ENCODE measurements at places on chromosomes 13 and 19. TPM values are rescaled to one million over a fixed set of nuclear protein-coding genes. Genes with fewer than 3 reads are reported as not detected.

GRCh38 chr19:2221250-2221831, 14.8 kb downstream of the PLEKHJ1 start:
- H3K36me3 ChIP-seq: peaks cover 9% of the 10 kb centered on the region
- H3K27ac ChIP-seq: peak overlapping the region; percentile 59
- no peak overlapping the region for H3K4me3 ChIP-seq
- H3K4me1 ChIP-seq: no peaks in the 10 kb centered on the region

GRCh38 chr13:41610404-41610803, 153.1 kb downstream of the RGCC start:
- no peaks in the 10 kb centered on the region for H3K27me3 ChIP-seq
- peaks cover 13% of the 10 kb centered on the region for H3K36me3 ChIP-seq
- no peak overlapping the region for H3K4me3 ChIP-seq
- H3K4me1 ChIP-seq: peaks cover 12% of the 10 kb centered on the region
- DNase-seq: no peak

Gene LRG1
- 0.51 TPM for total RNA-seq

GRCh38 chr19:1408300-1409203, 1.2 kb downstream of the DAZAP1 start:
- peak overlapping the region; percentile 96 for H3K27ac ChIP-seq
- peaks cover 23% of the 10 kb centered on the region for H3K4me1 ChIP-seq
- peak; percentile 37 for DNase-seq

Gene TRPC4
- 4.2 TPM for total RNA-seq

Gene ZNF615
- 17.7 TPM for total RNA-seq

- no peak overlapping the region for H3K27ac ChIP-seq
- no peak for DNase-seq
- H3K4me3 ChIP-seq: no peak overlapping the region
- no peaks in the 10 kb centered on the region for H3K4me1 ChIP-seq
These were observed 695 bp downstream of the ICAM1 start for GRCh38 chr19:10271543-10272086.

- peak overlapping the region; percentile 74 for H3K4me3 ChIP-seq
- peak overlapping the region; percentile 19 for H3K27ac ChIP-seq
- peaks cover 5% of the 10 kb centered on the region for H3K27me3 ChIP-seq
These were observed 191.8 kb upstream of the NBEA start for GRCh38 chr13:34750078-34750931.

Gene ZNF547
- total RNA-seq: 6.1 TPM

Gene ZNF816
- total RNA-seq: 25.3 TPM

DNA sequence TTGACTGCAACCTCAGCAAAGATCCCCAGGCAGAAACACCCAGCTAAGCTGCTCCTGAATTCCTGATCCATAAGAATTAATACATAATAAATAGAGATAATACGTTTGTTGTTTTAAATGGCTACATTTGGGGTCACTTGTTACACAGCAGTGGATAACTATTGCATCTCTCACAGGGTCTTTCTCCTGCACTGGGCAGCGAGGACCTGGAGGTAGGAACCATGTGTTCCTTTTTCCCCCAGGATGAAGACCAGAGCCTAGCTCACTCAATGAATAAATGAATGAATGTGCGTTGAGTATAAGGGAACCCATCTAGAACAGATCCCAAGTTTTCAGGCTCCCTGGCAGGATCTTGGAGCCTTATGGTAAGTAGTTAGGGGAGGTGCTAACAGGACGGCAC, 30.7 kb downstream of the F2RL3 start:
- no peak overlapping the region for H3K4me3 ChIP-seq
- H3K4me1 ChIP-seq: no peaks in the 10 kb centered on the region
- H3K27me3 ChIP-seq: no peaks in the 10 kb centered on the region
- H3K36me3 ChIP-seq: peaks cover 24% of the 10 kb centered on the region

- H3K27me3 ChIP-seq: no peaks in the 10 kb centered on the region
- H3K36me3 ChIP-seq: peaks cover 8% of the 10 kb centered on the region
- no peaks in the 10 kb centered on the region for H3K4me1 ChIP-seq
- no peak for DNase-seq
- no peak overlapping the region for H3K4me3 ChIP-seq
These were observed 9.7 kb upstream of the LENG8 start for GRCh38 chr19:54439174-54439851.

Gene ZNF177
- total RNA-seq: 12.7 TPM

- peak overlapping the region; percentile 65 for H3K4me3 ChIP-seq
- H3K27me3 ChIP-seq: peaks cover 4% of the 10 kb centered on the region
- no peaks in the 10 kb centered on the region for H3K36me3 ChIP-seq
- H3K4me1 ChIP-seq: peaks cover 9% of the 10 kb centered on the region
- H3K27ac ChIP-seq: no peak overlapping the region
- peak; percentile 21 for DNase-seq
These were observed 52.7 kb downstream of the TRPM4 start for GRCh38 chr19:49210108-49210900.

DNA sequence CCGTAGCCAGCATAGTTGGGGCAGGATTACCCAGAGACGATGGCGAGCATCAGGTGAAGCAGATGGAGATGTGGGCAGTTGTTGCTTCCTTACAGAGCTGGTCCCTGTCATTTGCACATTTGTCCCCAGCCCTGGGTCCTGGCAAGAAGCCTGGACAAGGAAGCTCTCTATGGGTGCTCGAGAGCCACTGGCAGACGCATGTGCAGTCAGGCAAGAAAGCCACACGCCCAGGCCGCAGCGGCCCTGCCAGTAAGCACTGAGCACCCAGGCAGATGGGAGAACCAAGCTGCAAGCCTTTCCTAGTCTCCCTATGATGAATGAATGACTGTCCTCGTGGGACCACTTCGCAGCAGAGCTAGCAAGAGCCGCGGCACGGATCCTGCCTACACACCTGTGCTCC, 182.8 kb downstream of the FOXO1 start:
- H3K27me3 ChIP-seq: peaks cover 19% of the 10 kb centered on the region
- H3K4me3 ChIP-seq: no peak overlapping the region
- H3K27ac ChIP-seq: no peak overlapping the region
- DNase-seq: no peak

DNA sequence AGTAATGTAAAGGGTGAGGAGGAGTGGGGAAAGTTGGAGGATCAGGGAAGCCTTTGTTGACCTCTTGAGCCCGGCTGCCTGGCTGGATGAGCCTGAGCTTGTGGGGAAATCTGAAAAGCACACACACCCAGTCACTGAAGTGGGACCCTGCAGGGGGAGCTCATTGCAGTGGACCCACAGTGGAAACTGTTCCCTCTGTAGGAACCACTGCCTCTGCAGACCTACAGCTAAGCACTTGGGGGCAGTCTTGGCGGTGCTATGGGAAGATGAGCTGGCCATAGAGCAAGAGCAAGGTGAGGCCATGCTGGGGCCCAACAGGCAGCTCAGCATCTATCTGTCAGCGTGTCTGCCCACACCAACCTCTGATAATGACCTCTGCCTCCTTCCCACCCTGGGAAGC, 294.8 kb downstream of the TSHZ3 start:
- H3K4me3 ChIP-seq: no peak overlapping the region
- peak; percentile 23 for DNase-seq
- no peaks in the 10 kb centered on the region for H3K36me3 ChIP-seq
- H3K27ac ChIP-seq: no peak overlapping the region
- no peaks in the 10 kb centered on the region for H3K4me1 ChIP-seq

Gene ZNF100
- total RNA-seq: 33.3 TPM

Gene PODNL1
- not detected for total RNA-seq

DNA sequence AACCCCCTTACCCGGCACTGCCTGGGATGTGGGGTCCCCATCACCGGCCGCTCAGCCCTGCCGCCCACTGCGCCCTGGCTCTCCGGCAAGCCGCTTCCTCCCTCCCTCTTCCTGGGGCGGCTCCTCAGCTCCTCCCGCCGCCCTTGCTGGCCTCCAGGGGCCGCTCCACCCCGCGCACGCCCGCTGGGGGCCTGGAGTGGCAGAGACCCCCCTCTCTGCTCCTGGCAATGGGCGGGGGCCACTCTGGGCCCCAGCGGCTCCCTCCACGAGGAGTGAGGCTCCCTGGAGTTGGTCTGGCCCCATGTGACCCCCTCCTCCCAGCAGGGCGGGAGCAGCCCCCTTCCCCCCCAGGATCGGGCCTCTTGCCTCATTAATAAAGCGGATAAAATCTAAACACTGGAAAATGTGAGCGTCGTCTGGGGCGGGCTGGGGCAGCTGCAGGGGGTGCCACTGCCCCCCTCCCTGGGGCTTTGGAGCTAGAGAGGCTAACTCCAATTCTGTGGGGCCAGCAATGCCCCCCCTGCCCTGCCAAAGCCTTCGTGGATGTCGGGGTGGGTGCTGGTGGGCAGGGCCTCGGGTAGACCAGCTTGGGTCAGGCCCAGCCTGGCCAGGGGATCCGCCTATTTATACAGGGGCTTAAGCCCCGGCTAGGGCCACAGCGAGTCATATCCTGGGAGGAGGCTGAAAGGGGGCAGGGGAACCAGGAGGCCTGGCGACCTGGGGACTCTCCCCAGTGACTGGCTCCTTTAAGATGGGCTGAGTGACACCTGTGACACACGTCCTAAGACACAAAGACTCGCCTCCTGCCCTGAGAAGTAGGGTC, at the start of gene PTGER1:
PTGER1 (minus strand) TSS at position 104 of the 823 bp plus-strand sequence. CDS start 1,034 bp downstream, outside the sequence.
- no peak within 1 kb of the TSS for H3K4me3 ChIP-seq
- H3K27ac ChIP-seq: no peak within 1 kb of the TSS
- H3K4me1 ChIP-seq: peaks cover 3% of the 10 kb centered on the region
- no peaks in the 10 kb centered on the region for H3K27me3 ChIP-seq

GRCh38 chr13:97544031-97544765, 110.2 kb downstream of the RAP2A start:
- H3K27me3 ChIP-seq: peaks cover 2% of the 10 kb centered on the region
- no peak overlapping the region for H3K27ac ChIP-seq
- no peak for DNase-seq

- H3K36me3 ChIP-seq: no peaks in the 10 kb centered on the region
- H3K4me1 ChIP-seq: peaks cover 24% of the 10 kb centered on the region
- H3K4me3 ChIP-seq: no peak overlapping the region
- no peak for DNase-seq
- H3K27me3 ChIP-seq: peaks cover 13% of the 10 kb centered on the region
These were observed 60.5 kb downstream of the EFNB2 start for GRCh38 chr13:106474912-106475311.

Gene CD79A
- 0.78 TPM for total RNA-seq

DNA sequence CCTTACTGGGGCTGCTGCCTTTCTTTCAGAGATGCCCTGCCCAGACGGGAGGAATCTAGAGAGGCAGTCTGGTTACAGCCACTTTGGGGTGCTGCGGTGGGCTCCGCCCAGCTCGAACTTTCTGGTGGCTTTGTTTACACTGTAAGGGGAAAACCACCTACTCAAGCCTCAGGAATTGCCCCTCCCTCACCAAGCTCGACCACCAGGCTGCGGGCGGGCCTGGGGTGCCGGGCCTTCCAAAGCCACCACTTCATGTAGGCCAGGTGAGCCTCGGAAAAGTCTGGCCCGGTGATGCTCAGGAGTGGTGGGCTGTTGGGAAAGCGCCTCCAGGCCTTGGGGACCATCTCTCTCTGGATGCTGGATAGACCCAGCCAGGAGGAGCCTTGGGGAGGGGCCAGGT, 218.6 kb downstream of the MTUS2 start:
- H3K36me3 ChIP-seq: peaks cover 2% of the 10 kb centered on the region
- H3K27me3 ChIP-seq: no peaks in the 10 kb centered on the region
- no peaks in the 10 kb centered on the region for H3K4me1 ChIP-seq
- no peak overlapping the region for H3K4me3 ChIP-seq
- no peak overlapping the region for H3K27ac ChIP-seq

Gene CEACAM4
- total RNA-seq: not detected

DNA sequence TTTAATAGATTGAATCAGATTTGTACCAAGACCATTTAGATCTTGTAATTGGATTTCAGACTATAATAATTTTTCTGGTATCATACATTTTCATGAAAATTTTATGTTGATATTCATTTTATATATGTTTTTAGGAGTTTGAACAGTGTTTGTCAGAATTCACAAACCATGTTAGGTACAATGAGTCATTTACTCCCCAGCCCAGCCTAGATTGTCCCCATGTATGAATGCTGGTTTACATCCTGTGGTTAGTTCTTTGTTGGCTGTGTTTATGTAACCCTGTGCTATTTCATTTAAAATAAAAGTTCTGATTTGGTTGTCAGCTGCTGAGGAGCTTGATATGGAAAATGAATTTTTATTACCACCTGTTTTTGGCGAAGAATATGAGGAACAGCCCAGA, 96.7 kb downstream of the GJA3 start:
- no peak overlapping the region for H3K4me3 ChIP-seq
- no peaks in the 10 kb centered on the region for H3K27me3 ChIP-seq
- no peak overlapping the region for H3K27ac ChIP-seq
- DNase-seq: no peak
- H3K36me3 ChIP-seq: peaks cover 18% of the 10 kb centered on the region
- H3K4me1 ChIP-seq: no peaks in the 10 kb centered on the region

Gene TMEM150B
- total RNA-seq: not detected

DNA sequence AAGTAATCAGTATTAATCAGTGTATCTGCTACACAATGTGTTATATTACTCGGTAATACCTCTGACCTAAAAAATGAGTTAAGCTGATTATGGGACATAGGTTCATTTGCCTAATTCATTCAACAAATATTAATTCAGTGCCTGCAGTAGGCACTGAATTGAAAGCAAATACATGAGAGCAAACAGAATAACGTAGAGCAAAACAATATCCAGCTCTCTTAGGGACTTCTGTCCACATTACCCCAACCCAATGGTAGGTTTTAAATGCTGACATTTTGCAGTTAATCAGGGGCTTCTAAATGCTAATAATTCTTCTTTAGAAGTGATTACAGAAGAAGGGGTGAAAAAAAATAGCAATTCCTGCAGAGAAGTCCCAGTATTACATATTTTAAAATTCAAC, 4.9 kb downstream of the RCBTB2 start:
- no peak overlapping the region for H3K4me3 ChIP-seq
- H3K27me3 ChIP-seq: no peaks in the 10 kb centered on the region

GRCh38 chr19:5863030-5863665, 7.2 kb downstream of the FUT5 start:
- no peak overlapping the region for H3K27ac ChIP-seq
- H3K4me3 ChIP-seq: no peak overlapping the region
- H3K36me3 ChIP-seq: no peaks in the 10 kb centered on the region
- no peaks in the 10 kb centered on the region for H3K4me1 ChIP-seq

GRCh38 chr19:33225458-33225926, at the start of gene SLC7A10:
Gene SLC7A10, minus strand, starts transcription at chr19:33225850. Its CDS starts 147 bp downstream, at chr19:33225703.
- DNase-seq: no peak
- peaks cover 65% of the 10 kb centered on the region for H3K27me3 ChIP-seq
- H3K4me3 ChIP-seq: peak within 1 kb of the TSS; percentile 60
- H3K4me1 ChIP-seq: no peaks in the 10 kb centered on the region
- H3K27ac ChIP-seq: no peak within 1 kb of the TSS
- peaks cover 12% of the 10 kb centered on the region for H3K36me3 ChIP-seq

DNA sequence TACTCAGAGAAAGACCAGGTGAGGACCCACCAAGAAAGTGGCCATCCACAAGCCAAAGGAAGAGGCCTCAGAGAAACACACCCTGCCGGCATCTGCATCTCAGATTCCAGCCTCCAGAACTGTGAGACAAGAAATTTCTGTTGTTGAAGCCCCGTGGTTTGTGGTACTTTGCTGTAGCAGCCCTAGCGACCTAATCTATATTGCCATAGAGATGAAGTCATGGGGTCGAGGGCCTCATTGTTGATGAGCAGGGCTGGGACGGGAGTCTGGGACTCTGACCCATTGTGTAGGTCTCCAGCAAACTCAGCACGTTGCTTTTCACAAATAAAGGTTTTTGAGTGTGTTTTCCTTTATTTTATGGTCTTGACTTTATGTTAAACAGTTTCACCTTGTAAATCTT, 174.9 kb downstream of the TNFSF13B start:
- peaks cover 5% of the 10 kb centered on the region for H3K4me1 ChIP-seq
- no peak for DNase-seq

Gene NCAN
- total RNA-seq: 0.36 TPM

Gene PSG11
- not detected for total RNA-seq

Gene NLRP7
- total RNA-seq: not detected

GRCh38 chr19:18425515-18426415, 6.6 kb downstream of the SSBP4 start:
- peaks cover 1% of the 10 kb centered on the region for H3K4me1 ChIP-seq
- DNase-seq: no peak
- no peak overlapping the region for H3K4me3 ChIP-seq
- peaks cover 20% of the 10 kb centered on the region for H3K27me3 ChIP-seq
- no peak overlapping the region for H3K27ac ChIP-seq
- no peaks in the 10 kb centered on the region for H3K36me3 ChIP-seq

Gene MVB12A
- 56.6 TPM for total RNA-seq
